ENCODE measurements at places on chromosomes 3 and 15. TPM values are rescaled to one million over a fixed set of nuclear protein-coding genes. Genes with fewer than 3 reads are reported as not detected.

DNA sequence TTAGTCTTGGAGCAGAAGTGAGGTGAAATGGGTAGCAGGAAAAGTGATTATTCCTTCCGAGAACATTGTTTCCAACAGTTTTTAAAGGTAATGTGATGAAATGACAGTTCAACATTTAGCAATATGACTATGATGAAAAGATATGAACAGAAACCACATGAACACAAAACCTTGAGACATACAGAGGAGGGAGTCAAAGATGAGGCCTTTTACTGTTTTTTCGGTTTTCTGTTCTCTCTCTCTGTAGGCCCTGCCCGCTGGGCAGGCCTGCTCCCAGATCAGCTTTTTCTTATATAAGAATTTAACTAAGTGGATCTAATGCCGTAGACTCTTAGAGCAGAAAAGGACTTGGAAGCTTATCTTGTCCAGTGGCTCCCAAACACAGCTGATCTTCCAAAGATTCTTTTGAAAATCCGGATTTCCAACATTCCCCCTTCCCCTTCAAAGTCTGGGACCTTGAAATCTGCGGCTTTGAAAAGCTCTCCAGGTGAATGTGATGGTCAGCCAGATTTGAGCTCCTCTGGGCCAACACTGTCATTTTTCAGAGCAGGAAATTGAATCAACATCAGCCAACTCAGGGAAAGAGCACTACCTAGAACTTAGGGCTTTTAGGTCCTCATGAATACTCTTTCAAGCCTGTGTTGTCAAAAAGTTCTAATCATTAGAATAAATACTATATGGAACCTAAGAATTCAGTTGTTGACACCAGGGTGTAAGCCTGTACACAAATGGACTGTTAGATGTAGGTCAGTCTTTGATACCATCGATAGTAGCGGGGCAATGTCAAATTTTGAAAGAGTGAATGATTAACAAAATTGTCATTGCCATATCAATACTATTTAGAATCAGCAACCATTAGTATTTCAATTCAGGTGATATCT, 372.7 kb downstream of the SHQ1 start:
- H3K36me3 ChIP-seq = no peaks in the 10 kb centered on the region
- H3K4me1 ChIP-seq = no peaks in the 10 kb centered on the region
- H3K27ac ChIP-seq = no peak overlapping the region
- H3K4me3 ChIP-seq = no peak overlapping the region
- no peaks in the 10 kb centered on the region for H3K27me3 ChIP-seq

DNA sequence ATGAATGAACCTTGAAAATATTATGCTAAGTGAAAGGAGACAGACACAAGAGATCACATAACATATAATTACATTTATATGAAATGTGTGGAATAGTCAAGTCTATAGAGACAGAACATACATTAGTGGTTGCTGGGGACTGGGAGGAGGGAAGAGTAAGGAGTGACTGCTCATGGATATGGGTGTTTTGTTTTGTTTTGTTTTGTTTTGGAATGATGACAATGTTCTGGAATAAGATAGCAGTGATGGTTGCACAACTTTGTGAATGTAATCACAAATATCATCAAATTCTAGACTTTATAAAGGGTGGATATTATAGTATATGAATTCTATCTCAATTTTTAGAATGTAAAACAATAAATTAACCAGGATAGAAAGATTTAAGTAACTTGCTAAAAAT, 57.4 kb upstream of the PHLDB2 start:
- no peak overlapping the region for H3K27ac ChIP-seq
- H3K36me3 ChIP-seq = no peaks in the 10 kb centered on the region
- no peak for DNase-seq

CADPS gene
- total RNA-seq = 67.6 TPM

GOLGA6B gene
- total RNA-seq = not detected

TIMMDC1 gene
- 15.6 TPM for total RNA-seq

Measured in body of pancreas (tissue), 4 donors.